Cardiac fibroblast (primary cell): ENCODE measurements at places on chromosomes 16 and 17.

DNA sequence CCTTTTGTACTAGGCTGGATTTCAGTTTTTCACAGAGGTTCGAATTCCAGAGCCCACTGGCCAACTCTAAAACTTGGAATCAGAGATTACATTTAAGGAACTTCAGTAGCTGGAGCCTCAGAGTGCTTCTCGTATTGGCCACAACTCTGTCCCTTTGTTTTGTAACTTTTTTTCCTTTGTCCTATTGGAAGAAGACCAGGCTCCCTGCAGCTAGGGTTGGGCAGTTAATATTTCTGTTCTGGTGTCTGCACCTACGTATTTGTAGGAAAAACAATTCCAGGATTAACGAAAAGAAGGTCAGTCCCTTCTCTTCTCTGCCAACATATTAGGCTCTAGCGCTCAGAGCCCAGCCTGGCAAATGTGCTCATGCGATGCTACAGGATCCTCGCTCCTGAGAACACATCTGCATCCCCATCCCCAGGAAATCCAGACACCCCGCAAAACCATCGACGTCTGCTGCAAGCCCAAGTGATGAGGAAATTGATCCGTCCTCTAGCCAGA lies 1.9 kb downstream of the CDH11 start:
- DNase-seq, result peak; percentile 89

DNA sequence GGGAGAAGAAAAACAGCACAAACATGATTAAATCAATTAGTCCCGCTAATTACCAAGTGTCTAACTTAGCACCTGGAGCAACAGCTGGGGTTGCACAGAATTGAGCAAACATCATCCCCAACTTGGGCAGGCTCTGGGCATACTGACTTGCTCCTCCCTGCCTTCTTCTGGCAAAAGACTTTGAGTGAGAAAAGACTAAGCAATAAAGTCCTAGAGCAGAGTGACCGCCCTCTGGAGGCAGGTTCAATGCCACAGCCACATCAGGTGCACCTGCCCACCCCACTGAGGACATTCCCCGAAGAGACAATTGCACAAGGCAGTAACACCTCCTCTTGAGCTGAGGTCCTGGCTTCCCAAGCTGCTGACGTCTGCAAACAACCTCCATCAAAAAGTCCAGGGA lies 358.3 kb downstream of the SOX9 start:
- no peak for DNase-seq

DNA sequence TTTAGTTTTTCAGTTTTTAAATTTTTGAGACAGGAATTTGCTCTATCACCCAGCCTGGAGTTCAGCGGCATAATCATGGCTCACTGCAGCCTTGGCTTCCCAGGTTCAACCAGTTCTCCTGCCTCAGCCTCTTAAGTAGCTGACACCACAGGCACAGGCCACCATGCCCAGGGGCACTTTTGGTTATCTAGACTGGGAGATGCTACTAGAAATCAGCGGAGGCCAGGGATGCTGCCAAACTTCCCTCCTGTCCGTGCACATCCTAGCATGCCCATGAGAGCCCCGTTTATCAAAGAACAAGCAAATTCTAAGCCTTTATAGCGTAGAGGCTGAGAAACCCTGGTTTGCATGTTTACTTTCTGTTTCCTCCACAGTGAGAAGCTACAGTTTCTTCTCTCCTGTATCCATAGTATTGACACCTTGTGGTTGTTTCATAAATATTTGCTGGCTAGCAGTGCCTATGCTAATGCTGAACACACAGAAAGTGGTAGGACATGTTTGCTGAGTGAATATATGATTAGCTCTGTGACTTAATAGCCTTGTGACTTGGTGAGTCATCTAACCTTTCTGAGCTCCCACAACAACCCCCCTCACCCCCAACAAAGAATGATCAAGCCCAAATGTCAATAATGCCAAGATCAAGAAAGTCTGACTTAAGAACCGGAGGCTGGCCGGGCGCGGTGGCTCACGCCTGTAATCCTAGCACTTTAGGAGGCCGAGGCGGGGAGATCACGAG lies 39.2 kb upstream of the MAF start:
- no peak for DNase-seq

- no peak for DNase-seq
These were observed 54.0 kb upstream of the RHBDL3 start for GRCh38 chr17:32211671-32212070.

DNA sequence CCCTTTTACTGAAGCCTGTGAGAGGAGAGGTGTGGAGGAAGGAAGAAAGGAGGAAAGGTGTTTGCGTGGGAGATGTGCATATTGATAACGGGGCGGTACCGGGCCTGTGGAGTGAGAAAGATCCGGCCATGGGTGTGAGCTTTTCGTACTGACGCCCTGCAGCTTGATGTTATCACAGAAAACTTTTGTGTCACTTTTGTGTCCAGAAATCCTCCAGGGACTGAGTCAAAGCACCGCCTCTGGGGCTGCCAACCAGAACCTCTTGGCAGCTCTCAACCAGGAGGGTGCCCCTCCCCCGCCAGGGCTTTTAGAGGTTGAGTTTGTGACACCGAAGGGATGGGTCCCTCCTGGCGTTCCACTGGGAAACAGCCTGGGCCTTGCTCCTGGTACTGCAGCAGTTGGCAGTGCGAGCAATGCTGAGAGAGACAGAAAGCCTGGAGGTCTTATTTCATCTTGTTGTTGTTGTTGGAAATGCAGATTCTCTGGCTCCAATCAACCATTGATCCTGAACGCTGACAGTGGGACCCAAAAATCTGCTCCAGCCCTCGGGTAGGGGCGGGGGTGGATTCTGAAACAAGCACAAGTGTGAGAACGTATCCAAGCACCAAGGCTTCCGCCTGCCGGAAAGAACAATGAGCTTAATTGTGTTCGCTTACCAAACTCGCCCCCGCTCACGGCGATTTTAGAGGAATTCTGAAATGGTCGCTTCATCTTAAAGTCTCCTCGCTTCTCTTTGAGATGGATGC lies 65.0 kb downstream of the CRISPLD2 start:
- DNase-seq, result peak; percentile 27

- DNase-seq, result no peak
These were observed 37.8 kb downstream of the SEC14L1 start for GRCh38 chr17:77178563-77178962.
